Activated CD4-positive, alpha-beta T cell treated with anti-CD3 and anti-CD28 coated beads, Interleukin-2, amount 10 ng/mL, durations not matched to agents 24 days and 14 days (primary cell): ENCODE measurements at places on chromosomes 2 and 18. TPM values are rescaled to one million over a fixed set of nuclear protein-coding genes. Genes with fewer than 3 reads are reported as not detected.
A peak's percentile ranks its signal among the peaks of the same experiment; 100 is the strongest.

GRCh38 chr2:54306556-54306955 is 50.5 kb upstream of the TSPYL6 start:
- peaks cover 3% of the 10 kb centered on the region for H3K27me3 ChIP-seq
- no peak overlapping the region for H3K4me3 ChIP-seq
- no peak overlapping the region for H3K27ac ChIP-seq
- H3K4me1 ChIP-seq: no peaks in the 10 kb centered on the region
- H3K36me3 ChIP-seq: no peaks in the 10 kb centered on the region
- DNase-seq: no peak

DNA sequence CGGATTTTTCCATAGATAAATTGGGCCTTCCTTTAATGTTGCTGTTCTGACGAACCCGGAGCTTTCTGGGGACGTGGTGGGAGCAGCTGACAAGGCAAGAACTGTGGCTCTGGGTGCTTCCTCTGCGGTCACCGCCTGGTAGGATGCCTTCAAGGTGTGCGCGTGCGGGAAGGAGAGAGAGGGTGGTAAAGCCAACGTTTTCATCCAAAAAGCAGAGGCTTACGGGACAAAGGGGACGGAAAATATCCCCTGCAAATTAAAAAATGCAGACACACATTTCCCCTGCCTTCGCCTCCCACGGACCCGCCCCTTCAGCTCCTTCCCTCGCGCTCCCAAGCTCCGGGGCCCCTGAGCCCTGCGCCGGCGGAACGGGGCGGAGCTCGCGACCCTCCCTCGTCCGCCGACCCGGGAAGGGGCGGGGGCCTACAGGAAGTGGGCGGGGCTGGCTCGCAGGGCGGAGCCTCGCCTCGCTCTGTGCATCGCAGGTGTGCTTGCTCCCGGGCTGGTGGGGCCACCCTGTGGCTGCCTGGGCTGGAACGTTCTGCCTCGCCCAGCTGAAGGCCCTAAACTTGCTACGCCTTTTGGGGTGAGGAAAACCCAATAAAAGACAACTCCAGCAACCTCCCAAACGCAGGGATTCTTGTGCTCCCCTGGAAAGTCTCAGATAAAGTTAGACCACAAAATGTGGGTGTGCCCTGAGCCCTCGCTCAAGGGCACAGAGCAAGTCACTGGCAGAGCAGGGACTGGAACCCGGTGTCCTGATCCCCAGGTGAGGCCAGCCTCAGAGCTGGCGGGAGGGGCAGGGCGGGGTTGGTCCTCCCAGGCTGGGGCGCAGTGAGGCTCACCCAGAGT is 25.4 kb upstream of the SLC66A3 start:
- H3K36me3 ChIP-seq: no peaks in the 10 kb centered on the region
- H3K27me3 ChIP-seq: peaks cover 6% of the 10 kb centered on the region
- H3K4me1 ChIP-seq: peaks cover 14% of the 10 kb centered on the region
- H3K27ac ChIP-seq: peak overlapping the region; percentile 37
- peak overlapping the region; percentile 76 for H3K4me3 ChIP-seq

DNA sequence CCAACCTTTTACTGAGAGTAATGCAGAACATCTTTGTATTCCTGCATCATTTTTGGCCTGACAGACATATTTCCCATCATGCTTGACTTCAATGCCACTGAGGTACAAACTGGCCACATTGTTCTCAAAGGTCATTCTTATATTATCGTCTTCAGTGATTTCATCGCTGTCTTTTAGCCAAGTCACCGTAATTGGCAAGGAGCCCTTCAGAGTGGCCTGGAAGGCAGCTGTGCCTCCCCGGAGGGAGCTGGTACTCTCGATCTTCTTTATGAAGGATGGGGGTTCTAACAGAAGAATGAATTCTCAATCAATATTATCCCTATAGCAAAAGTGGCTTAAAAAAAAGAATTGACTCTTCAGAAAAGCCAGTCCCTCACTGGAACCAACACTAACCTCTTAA is 75.9 kb downstream of the TTN start:
- no peak overlapping the region for H3K4me3 ChIP-seq
- no peaks in the 10 kb centered on the region for H3K4me1 ChIP-seq
- DNase-seq: no peak
- H3K27ac ChIP-seq: no peak overlapping the region

The CXCR1 gene
- not detected in 2 replicates for total RNA-seq

The ZSWIM2 gene
- not detected in 2 replicates for total RNA-seq

The HOXD13 gene
- not detected in 2 replicates for total RNA-seq

- H3K4me3 ChIP-seq: no peak overlapping the region
- no peak overlapping the region for H3K27ac ChIP-seq
- no peaks in the 10 kb centered on the region for H3K4me1 ChIP-seq
- peaks cover 2% of the 10 kb centered on the region for H3K27me3 ChIP-seq
- no peaks in the 10 kb centered on the region for H3K36me3 ChIP-seq
These were observed 175.9 kb upstream of the KLHL29 start for GRCh38 chr2:23209059-23209458.

The RAB31 gene
- total RNA-seq: 0.66 TPM in 1 of 2 replicates, not detected in the other

DNA sequence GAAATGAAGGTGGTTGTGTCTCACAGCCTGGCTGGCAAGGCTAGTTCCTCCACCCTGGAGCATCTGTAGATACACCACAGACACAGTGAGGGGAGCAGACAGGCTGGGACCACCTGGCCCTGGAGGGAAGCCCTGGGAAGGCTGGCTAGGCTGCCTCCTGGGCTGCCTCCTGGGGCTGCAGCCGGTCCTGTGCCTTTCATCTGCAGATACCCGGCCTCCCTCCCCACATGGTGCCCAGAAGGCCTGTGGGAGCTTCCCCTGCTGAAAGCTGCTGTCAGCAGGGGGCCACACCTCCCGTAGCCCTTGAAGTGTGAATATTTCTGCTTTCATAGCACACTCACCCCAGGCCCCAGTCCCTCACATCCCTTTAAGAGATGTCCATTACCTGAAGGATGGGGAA is 37.6 kb downstream of the SDC1 start:
- H3K36me3 ChIP-seq: no peaks in the 10 kb centered on the region
- H3K4me1 ChIP-seq: no peaks in the 10 kb centered on the region
- H3K4me3 ChIP-seq: no peak overlapping the region

The MRPS5 gene
- 97.4 and 103 TPM in 2 replicates for total RNA-seq

DNA sequence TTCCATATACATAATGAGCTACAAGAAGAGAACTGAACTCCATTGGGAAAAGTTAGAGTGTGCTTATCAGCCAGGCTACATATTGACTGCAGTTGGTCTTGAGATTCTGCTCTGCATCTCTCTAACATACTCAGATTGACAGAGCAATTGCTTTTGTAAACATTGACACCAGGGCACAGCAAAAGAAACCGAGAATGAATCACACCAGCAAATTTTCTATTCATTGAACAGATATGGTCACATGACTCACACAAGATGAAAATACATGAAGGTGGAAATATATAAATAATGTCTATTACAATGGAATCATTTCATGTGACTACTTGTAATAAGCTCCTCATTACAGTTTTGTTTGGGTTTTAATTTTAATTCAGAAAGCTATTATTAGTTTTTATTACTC is 691.9 kb upstream of the TMEFF2 start:
- H3K27ac ChIP-seq: no peak overlapping the region
- no peaks in the 10 kb centered on the region for H3K27me3 ChIP-seq
- no peaks in the 10 kb centered on the region for H3K36me3 ChIP-seq
- DNase-seq: no peak

The CNTNAP5 gene
- not detected in 2 replicates for total RNA-seq

GRCh38 chr2:27715318-27716210 is 51.9 kb downstream of the SLC4A1AP start:
- peaks cover 44% of the 10 kb centered on the region for H3K4me1 ChIP-seq
- peak; percentile 76 for DNase-seq
- peak overlapping the region; percentile 73 for H3K4me3 ChIP-seq
- H3K27me3 ChIP-seq: peaks cover 20% of the 10 kb centered on the region
- H3K27ac ChIP-seq: no peak overlapping the region

The BUB1 gene
- 58.4 and 61.7 TPM in 2 replicates for total RNA-seq

The SERPINB7 gene
- total RNA-seq: not detected in 2 replicates

DNA sequence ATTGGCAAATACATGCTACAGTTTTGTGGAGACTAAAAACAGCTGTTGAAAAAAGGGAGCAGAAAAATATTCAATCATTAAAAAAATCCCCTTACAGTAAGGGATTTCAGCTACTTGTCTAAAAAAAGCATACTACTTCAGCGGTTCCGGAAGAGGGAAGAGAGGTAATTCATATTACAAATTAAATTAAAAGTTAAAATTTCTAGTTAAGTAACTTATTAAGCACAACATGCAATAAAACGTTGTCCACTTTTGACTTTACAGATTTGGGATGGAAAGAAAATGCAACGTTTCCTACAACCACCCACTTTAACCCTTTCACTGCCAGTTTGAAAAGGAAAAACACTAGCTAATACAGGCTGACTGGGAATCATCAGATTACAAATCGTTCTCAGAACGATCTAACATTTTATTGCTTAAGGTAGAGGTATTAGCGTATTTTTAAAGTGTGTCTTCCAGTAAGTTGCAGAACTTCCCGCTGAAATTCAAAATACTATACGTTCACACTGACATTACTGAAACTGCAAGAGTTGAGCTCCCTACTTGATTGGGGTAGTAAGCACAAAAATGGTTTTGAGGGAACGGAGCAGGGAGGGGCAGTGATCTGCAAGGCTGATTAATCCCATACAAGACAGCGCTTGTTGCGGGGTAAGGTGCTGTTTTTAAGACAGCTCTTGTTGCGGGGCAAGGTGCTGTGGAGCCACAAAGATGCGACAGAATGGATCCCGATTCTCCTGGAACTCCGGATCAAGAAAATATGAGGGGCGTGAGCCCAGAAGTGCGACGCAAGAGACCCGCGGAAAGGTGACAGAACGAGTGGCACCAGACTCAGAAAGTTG is 743 bp downstream of the HADHA start:
- peak overlapping the region; percentile 100 for H3K4me3 ChIP-seq
- peaks cover 6% of the 10 kb centered on the region for H3K27me3 ChIP-seq
- peaks cover 18% of the 10 kb centered on the region for H3K36me3 ChIP-seq
- DNase-seq: no peak

The GPR39 gene
- not detected in 2 replicates for total RNA-seq

DNA sequence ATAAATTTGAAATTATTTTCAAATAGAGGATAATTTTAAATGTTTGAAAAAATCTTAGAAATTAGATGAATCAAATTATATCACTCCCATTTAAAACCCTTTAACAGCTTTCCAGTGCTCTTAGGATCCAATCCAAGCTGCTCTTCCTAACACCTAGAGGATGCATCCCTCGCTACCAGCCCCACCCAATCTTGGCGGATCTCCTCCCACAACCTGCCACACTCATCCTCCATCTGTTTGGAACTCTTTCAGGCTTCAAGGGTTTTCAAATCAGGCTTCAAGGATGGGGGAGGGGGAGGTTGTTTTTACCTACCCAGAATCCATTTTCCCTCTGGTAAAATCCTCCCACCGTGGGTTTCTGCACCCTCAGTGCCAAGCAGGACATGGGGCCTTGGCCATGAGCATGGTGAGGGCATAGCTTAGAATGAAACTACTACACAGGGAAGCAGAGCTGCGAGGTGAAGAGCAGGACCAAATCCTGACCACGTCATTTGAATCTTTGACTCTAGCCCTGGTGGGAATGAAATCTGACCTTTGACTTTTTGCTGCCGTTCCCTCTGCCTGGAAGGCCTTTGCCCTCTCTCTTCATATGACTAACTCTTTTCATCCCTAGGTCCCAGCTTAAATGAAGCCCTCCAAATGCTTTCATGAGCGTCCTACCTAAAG is 113.0 kb upstream of the MAPRE2 start:
- H3K4me3 ChIP-seq: no peak overlapping the region
- H3K27me3 ChIP-seq: peaks cover 7% of the 10 kb centered on the region
- H3K36me3 ChIP-seq: no peaks in the 10 kb centered on the region

- H3K4me1 ChIP-seq: no peaks in the 10 kb centered on the region
- no peak overlapping the region for H3K4me3 ChIP-seq
- no peaks in the 10 kb centered on the region for H3K27me3 ChIP-seq
- H3K27ac ChIP-seq: no peak overlapping the region
- no peaks in the 10 kb centered on the region for H3K36me3 ChIP-seq
These were observed 98.8 kb downstream of the ZNF521 start for GRCh38 chr18:25253136-25253535.
